ENCODE measurements at places on chromosomes 2 and 18.

GRCh38 chr18:25305584-25305983 is 46.4 kb downstream of the ZNF521 start:
- no peak for DNase-seq

DNA sequence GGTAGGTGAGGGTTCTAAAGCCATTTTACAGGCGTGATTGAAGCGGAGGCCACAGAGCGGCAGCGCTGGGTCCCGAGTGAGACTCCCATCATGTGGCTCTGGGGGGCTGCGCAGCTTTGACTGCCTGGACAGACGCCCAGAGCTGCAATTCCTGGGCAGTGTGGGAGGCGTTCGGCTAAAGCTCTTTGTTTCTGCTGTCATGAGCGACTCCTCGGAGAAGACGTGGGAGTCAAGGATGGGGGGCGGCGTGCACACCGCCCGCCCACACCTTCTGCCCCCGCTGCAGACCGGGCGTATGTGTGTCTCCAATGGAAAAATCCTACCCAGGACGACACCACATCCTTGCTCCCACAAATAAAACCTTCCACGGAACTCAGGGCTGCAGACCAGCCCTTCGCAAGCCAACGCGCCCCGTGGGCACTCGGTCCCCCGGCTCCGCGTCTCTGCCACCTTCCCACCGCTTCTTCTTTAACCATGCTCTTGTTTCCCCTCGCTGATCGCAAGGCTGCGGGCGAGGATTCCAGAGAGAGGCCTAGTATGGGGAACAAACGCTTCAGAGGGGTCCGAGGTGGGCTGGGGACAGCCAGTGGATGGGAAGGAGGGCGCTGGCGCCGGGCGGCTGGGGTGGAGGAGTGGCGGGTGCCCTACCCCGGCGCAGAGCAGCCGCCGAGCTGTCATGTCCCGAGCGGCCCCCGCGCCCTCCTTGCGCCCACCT is 680 bp upstream of the LBH start:
- DNase-seq = no peak

- no peak for DNase-seq
These were observed 106.9 kb downstream of the COL4A4 start for GRCh38 chr2:227057060-227057459.

GRCh38 chr2:233213011-233213410 is 38.5 kb upstream of the ATG16L1 start:
- no peak for DNase-seq

DNA sequence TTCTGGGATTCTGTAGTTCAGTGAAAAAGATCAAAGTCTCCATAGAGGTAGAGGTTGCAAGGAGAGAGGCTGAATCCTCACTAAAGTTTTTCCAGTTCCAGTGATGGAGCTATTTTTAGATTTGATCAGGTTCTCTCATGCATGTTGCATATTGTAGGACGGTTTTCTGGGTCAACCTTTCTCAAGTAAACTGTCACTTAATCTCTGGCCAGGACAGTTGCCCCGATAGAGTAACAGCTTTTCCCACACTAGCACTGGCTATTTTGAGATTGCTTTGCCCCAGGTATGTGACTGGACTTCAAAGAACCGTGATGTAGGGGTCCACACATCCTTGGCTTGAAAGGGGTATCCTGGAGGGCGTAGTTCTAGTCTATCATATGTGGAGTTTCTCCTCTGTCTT is 101.2 kb upstream of the MSH2 start:
- DNase-seq = no peak

- DNase-seq = no peak
These were observed 4.4 kb downstream of the SESTD1 start for GRCh38 chr2:179260224-179260623.

- no peak for DNase-seq
These were observed 49.2 kb downstream of the MYCN start for GRCh38 chr2:15989559-15989958.

DNA sequence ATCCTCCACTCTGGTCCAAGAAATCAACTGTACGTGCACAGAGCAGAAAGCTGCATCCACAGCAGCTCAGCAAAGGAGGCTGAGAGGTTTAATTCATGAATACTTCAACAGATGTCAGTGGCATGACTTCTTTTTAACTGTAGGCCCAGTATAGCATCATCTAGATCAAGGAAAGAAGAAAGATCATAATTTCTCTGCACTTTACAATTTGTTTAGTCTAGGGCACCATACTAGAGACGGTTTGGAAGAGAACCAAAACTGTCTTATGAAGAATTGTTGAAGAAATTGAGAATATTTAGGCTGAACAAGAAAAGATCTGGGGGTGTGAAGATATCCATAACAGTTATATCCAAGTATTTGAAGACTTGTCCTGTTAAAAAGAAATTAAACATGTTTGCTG is 30.5 kb upstream of the MAP3K20 start:
- no peak for DNase-seq

DNA sequence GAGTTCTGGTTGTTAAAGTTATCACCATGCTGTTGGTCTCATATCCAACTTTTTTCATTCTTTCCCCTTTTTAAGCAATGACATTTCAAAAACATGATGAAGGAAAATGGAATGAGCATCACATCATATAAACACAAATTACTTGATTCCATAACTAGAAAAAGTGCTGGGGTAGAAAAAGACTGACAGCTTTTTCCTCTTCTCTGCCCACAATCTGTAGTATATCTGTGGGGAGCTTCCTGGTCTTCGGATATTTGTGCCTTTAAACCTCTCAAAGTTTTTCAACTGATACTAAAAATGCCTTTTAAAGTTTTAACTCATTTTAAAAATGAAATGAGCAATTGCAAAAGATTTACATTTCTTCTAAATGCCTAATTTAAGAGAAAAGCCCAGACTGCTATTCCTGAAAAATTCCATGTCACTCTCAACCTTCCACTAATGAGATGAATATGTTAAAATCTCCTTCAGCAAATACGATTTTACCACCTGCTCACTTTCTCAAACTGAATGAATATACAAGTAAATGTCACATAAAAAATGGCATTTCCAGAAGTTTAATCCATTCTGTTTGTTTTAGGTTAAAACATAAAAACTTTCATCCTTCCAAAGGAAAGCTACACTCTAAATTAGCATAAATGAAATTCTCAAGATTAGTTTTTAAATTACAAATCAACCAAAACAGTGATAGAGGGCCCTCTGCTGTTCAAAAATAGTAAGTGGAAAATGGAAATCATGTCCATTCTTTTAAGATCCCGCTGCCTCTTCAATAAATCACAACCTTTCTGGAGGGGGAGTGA is 2.1 kb downstream of the DNAH7 start:
- no peak for DNase-seq

- no peak for DNase-seq
These were observed 41.5 kb downstream of the MARCHF7 start for GRCh38 chr2:159753797-159754196.

DNA sequence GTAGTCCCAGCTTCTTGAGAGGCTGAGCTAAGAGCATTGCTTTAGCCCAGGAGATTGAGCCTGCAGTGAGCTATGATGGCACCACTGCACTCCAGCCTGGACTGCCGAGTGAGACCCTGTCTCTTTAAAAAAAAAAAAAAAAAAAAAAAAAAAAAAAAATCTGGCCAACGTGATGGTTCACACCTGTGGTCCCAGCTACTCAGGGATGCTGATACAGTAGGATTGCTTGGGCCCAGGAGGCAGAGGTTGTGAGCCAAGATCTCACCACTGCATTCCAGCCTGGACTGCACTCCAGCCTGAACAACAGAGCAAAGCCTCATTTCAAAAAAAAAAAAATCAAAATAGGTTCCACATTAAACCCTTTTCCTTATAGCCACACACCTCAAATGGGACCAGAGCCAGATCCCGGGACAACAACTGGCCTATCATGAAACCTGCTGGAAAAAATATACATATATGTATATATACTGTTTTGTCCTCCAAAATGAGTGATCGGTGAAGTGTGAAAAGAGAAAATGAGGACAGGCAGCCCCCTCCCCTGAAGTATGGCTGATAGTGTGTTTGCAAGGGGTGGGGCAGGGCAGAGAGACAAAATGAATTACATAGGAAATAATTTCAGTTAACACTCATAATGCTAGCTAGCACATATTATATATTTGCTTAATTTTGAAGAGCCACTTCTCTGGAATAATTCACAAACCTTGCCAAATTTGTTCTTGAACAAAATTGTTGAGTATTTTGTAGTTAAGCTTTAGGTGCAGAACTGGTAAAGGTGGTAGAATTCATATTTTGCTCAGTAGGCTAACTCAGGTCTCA is 22.9 kb downstream of the MAPRE2 start:
- DNase-seq = no peak

DNA sequence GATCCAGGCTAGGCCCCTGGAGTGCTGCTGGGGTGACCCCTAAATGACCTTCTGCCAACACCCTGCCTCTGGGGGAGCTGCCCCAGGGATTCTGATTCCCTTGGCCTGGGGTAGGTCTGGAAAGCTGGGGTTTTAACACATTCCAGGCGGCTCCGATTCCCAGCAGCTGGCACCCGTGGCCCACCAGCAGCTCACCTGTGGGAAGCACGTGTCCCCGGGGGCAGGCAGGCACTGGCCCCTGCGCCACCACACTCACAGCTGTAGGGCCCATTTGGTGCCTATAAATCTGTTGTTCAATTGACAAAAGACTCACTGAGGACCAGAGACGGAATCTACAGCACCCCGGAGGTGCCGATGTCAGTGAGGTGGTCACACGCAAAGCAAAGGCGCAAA is 4.1 kb upstream of the KLHL30 start:
- no peak for DNase-seq

- no peak for DNase-seq
These were observed 1130.1 kb upstream of the CELF4 start for GRCh38 chr18:38695559-38696280.

DNA sequence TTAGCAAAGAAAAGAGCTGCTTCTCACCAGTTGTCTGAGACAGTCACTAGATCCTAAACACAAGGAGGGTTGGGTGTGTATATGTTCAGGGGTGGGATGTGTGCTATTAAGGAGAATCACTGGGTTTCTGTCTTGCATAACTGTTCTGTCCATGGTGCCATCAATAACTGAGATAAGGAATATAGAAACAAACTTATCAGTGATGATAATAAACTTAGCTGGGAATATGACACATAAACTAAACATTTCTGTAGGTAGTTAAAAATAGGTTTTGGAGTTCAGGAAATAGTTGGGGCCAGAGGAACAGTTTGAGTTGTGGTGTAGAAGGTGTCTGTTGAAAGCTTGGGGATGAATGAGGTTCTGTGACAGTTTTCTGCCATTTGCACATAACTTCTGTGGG is 17.4 kb downstream of the NAPG start:
- DNase-seq = no peak

- no peak for DNase-seq
These were observed 6.1 kb upstream of the CUL3 start for GRCh38 chr2:224591220-224591619.

- no peak for DNase-seq
These were observed 26.6 kb upstream of the GLI2 start for GRCh38 chr2:120708944-120709607.

DNA sequence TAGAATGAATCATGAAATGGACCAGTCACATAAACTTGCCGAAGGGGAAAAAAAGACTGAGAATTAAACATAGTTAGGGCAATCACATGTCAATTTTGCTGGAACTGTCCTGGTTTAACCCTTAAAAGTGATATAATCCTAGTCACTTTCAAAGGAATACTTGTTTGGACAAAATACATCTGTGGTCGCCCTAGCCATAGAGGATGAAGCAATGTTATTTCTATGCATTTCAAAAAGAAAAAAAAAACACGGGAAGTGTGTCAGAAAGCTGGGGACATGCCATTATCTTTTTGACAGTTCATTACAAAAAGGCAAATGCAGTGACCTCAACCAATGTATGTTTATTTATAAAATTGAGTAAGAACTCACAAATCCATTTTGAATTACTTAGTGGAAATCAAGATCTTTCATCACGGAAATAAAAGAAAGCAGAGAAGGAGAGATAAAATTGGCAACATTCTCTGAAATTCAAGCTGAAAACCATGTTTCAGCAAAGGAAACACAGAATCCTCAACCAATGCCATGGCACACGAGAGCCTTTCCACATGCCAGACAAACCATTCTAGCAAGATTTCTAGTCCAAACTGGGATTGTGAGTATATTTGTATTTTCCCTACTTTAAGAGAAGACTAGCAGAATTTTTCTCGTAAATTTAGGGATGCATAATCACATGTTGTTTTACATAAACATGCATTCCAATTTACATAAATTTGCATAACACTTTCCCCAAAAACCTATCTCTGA is 854.3 kb upstream of the ACVR2A start:
- DNase-seq = no peak

GRCh38 chr2:14304326-14304725 is 328.2 kb upstream of the LRATD1 start:
- DNase-seq = no peak

- peak; percentile 55 for DNase-seq
These were observed 797 bp downstream of the CTIF start for GRCh38 chr18:48539406-48540250.
